ENCODE measurements at places on chromosomes 6 and 20.

DNA sequence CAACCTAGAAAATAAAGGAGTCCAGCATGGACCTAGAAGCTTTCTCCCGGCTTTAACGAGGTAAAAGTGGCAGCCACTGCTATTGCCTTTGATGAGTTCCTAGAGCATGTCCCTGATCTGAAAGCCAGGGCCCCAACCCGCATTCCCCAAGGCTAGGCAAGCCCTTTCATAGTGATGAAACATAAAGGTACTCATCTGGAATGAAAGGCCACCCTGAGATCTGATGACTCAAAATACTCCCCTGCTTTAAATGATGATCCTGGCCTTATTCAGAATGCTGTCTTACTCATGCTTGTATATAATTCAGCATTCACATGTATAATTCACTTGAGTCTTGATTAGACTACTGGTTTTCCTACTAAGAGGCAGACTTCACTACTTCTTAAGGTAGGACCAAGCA lies 21.3 kb downstream of the TTPAL start:
- DNase-seq, result no peak

- no peak for DNase-seq
These were observed 37.2 kb downstream of the EDN1 start for GRCh38 chr6:12327391-12327790.

DNA sequence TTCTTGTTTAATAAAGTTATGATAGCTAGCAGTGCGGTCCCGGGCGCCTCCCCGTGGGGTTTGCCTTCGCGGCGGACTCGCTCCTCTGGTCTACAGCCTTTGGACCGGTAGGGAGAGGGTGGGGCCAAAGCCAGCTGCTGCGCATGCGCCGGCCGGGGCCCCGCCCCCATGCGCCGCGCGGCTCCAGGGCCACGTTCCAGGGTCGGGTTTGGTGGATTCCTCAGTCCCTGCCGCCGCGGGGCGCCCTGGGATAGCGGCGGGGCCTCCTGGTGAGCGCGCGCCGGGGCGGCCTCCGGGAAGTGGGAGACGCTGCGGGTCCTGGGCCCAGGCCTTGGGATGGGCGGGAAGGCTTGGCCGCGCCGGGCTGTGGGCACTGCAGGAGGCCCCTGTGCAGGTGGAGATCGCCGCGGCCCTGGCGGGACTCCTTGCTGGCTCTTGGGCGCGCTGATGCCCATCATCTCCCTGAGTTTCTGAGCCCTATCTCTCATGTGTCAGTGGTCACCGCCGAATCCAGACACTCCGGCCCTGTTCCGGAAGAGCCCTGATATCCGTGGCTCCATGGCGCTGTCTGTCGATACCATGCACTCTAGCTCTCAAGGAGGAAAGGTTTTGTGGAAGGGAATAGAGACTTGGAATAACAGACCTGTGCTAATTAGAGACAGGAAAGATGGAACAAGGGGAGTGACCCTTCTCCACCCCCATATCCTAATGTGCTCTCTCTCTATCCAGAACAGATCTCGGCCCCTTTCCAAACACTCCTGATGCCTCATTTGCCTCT lies at the start of gene VARS2:
VARS2 (plus strand) TSS at position 163 of the 778 bp plus-strand sequence; CDS start at position 762, 599 bp downstream.
- peak; percentile 47 for DNase-seq

DNA sequence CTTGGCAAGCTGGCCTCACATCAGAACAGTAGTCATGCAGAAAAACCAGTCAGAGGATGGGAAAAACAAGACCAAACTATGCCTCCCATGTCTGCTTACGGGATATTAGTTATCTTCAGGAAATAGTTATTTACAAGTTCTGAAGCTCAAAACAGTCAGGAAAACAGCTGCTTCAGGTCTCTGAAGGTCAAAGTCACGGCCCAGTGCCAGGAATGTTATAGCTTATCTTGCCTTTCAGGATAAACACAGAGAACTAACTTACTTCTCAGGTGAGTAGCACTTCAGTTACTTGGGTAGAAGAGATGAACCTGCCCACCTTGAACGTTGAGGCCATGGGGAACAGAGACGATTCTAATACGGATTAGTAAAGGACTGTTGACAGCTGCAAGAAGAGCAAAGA lies 310.7 kb downstream of the KIF16B start:
- no peak for DNase-seq

- no peak for DNase-seq
These were observed 339.0 kb upstream of the CITED2 start for GRCh38 chr6:139713424-139713823.

DNA sequence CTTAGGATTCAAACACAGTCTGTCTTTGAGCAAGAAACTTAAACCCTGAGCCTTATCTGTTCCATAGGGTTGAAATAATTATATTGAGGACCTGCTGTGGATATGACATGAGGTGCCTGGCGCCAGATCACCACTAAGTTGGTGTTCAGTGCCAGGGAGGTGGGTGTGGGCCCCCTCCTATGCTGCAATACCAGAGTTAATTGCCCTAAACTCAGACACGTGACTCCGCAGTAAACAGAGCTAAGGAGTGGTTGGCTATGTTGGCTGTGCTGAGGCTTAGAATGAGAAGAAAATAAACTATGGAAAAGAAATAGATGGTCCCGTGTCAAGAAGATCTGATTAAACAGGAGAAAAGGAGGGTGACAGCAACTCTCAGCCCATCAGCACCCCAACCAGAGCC lies 419.4 kb upstream of the JARID2 start:
- DNase-seq, result no peak

GRCh38 chr20:8764344-8764962 lies 304.4 kb upstream of the PLCB4 start:
- no peak for DNase-seq

- DNase-seq, result no peak
These were observed 590.7 kb downstream of the MEI4 start for GRCh38 chr6:78243519-78243918.

DNA sequence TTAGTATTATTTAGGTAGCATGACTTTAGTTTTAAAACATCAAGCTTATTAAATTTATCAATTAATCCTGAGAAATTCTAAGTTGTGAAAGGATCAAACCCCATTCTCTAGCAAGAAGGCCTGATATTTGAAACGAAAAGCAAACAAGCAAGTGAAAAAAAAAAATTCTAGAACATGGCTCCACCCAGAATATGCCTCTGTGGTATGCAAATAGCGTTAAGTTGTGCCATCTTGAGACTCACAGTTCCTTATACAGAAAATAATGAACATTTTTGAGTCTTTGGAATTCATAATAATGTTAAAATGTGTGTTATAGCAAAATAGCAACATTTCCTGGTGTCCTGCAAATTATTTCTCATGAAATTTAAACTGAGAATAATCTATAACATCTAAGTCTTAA lies 42.0 kb downstream of the TRDN start:
- no peak for DNase-seq

DNA sequence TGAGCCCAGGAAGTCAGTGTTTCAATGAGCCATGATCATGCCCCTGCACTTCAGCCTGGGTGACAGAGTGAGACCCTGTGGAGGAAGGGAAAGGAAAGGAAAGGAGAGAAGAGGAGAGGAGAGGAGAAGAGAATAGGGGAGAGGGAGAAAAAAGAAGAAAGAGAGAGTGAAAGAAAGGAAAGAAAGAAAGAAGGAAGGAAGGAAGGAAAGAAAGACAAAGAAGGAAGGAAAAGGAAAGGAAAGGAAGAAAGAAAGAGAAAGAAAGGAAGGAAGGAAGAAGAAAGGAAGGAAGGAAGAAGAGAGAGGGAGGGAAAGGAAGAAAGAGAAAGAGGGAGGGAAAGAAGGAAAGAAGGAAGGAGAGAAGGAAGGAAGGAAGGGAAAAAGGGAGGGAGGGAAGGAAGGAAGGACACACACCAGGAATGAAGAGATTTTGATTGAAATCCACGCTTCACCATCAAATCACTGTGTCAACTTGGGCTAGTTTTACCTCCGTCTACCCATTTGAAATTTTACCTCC lies 14.3 kb downstream of the WFDC8 start:
- DNase-seq, result no peak

- no peak for DNase-seq
These were observed 138.7 kb upstream of the MYLIP start for GRCh38 chr6:15990179-15990578.

GRCh38 chr20:18672834-18673233 lies 85.0 kb downstream of the DTD1 start:
- DNase-seq, result no peak

- no peak for DNase-seq
These were observed 169.3 kb upstream of the ZNF337 start for GRCh38 chr20:25865715-25866656.

- DNase-seq, result no peak
These were observed 60.0 kb downstream of the OR2J2 start for GRCh38 chr6:29230666-29231065.

DNA sequence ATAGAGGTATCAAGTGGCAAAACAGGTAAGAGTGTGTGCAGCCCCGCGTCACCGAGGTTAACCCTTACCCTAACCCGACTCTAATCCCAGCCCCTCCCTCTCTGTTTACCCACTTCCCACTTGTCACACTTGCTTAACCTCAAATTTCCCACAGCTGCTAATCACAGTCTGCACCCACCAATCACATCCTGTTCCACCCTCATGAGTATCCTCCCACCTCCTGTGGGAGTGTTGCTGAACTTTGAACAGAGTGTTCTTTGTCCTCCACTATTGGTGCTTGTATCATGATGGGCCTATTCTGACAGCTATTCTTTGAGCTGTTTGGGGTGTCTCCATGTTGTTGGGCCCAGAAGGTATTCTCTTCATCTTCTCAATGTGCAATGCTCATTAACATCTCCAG lies 487.8 kb downstream of the PTPRT start:
- DNase-seq, result no peak

DNA sequence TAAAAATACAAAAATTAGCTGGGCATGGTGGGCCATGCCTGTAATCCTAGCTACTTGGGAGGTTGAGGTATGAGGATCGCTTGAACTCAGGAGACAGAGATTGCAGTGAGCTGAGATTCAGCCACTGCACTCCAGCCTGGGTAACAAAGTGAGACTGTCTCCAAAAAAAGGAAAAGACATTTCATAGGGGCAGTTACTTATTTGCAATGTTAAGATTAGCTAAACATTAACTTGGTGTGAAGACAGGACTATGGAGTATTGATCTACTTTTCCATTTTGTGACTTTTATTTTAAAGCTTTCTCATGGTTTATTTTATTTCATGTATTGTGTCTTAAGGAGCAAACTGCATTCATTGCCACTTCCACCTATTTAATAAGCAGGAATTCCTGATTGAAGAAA lies 153.0 kb downstream of the UTRN start:
- DNase-seq, result no peak

DNA sequence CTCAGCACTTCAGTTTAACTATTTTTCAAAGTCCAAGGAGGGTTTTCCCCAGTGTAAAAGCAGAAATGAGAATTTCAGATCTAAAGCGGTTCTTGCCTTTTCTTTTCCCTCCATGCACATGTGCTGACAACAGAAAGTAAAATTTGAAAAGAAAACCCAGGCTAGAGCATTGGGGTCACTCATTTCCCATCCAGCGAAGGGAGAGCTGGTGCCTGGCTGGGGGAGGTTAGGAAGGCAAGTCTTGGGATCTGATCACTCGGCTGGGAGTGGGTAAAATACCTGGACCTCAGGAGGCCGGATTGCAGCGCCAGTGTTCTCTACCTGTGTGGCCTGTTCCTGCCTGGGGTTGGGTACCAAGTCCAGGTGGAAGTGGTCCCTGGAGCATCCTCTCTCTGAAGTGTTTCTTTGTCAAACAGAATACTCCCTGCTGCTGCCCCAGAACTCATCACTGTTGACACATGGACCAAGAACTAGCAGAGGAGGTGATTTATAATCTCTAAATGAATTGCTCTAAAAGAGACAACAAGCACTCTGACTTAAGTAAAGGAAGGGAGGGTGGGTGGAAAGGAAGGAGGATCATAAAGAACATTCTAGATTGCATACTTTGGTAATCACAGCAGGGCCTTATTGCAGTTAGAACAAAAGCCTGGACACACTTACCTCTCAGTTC lies 136.0 kb downstream of the MTHFD1L start:
- no peak for DNase-seq

DNA sequence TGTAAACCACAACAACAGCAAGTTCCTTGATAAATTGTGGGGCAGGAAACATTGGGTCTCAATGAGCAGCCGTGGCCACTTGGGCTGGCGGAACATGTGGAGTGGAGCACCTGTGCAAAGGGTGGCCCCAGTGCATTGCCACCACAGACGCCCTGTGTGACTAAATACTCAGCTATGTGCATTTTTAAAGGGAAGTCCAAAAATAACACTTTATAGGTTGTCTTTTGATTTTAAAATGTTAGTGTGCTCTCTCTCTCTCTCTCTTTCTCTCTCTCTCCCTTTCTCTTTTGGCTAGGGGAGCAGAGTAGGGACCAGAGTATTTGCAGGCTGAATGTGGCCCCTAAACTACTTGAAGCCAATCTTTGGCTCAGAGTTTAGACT lies 236.3 kb downstream of the BCAS1 start:
- DNase-seq, result no peak

DNA sequence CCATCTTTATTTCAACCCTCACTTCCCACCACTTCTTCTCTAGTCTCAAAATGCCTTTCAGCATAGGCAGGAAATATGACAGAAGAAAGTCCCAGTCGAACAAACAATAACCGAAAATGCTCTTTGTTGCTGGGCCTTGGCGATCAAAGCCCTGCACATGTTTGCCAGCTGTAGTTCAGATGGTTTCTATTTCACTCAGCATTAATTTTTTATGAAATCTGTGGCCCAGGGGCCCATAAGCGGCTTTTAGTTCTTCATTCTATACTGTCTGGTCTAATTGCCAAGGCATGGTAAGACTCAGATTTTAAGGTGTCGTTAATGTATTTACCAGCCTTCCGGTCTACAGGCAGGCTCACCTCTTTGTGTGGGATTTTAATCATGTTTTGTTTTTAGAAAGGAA lies 10.9 kb upstream of the F13A1 start:
- no peak for DNase-seq

GRCh38 chr20:61757678-61758563 lies 307.8 kb downstream of the TAF4 start:
- DNase-seq, result no peak

DNA sequence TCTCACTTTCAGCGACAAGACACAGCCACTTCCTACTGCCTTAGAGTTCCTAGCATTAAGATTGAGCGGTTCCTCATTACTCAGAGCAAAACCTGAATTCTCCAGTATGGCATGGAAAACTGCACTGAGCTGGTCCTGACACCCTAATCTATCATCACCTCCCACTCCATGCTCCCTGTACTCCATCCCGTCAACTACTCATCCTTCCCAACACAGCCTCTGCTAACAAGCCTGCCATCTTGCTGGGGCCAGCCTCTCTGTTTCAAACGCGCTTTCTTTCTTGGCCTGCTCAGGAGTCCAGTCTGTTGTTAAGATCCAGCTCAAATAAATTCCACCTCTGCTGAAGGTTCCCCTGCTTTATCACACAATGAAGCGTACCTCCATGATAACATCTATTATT lies 12.0 kb downstream of the PRKN start:
- DNase-seq, result no peak

DNA sequence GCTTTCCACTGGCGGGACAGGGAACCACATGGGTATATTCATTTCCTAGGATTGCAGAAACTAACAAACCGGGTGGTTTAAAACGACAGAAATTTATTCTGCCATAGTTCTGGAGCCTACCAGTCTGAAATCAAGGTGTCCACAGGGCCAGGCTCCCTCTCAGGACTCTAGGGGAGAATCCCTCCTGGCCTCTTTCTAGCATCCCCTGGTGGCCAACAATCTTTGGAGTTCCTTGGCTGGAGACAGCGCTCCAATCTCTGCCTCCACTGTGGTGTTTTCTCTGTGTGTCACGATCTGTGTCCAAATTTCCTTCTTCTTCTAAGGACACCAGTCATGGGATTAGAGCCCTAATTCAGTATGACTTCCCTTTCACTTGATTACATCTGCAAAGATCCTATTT lies 95.0 kb downstream of the SCML4 start:
- no peak for DNase-seq
